Stimulated activated CD4-positive, alpha-beta T cell treated with anti-CD3 and anti-CD28 coated beads, Interleukin-1b, Interleukin-23, amount 100 ng/mL, for 4 hours (primary cell): ENCODE measurements at places on chromosomes 1 and 21.

- no peak for DNase-seq
These were observed 70.2 kb downstream of the NFIA start for GRCh38 chr1:61152469-61153105.

DNA sequence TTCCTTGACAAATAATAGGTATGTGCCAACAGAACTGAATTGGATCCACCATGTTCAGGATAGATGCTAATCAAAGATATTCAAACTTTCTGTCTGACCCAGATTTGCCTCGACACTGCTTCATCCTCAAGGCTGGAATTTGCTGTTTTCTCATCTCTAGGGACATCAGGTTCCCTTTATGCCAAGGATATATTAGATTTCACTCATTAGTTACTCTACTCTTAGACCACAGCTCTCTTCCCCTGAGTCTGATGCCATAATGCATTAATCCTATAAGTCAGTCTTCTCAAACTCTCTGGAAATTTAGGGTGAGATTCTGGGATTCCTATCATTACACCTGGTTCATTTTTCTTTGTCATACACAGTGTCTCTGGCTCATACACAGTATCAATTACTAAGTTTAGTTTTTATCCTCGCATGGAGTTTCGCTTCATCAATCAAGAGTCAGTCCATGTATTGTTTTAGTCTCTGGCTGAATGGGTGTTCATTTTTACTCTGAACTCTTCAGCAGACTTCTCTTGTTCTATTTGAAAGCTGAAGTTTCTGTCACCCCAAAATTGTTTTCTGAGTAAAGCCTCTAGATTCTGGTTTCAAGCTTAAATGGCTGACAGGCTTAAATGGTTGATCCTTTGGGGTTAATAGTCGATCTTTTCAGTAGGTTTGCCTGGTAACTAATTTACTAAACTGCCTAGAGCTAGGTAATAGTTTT lies 9.3 kb upstream of the DCAF6 start:
- no peak for DNase-seq

DNA sequence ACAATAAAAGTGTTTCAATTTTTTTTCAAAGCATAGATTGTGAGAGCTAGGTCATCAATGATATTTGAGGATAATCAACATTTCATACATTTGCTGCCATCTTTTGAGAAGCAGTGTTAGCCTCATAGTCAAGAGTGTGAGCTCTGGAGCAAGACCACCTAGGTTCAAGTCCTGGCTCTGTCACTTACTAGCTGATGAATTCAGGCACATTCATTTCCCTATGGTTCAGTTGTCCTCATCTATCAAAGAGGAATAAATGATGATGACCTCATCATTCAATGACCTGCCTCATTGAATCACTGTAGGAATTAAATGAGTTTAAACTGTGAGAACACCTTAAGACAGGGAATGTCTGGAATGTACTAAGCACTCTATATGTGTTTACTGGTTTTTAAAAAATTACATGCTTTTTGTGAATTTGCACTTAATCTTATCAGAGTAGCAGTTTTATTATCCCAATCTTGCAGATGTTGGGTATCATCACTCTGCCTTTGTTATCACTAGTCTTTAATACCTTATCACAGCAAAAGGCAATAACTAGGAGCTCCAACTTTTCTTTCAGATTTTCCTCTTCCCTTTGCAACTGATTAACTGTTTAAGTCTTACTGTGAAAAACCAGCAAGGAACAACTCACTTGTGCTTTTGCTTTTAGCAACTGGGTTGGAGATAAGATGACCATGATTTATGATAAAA lies 47.4 kb downstream of the SLC30A10 start:
- DNase-seq, result no peak

GRCh38 chr1:175744305-175744704 lies 910 bp upstream of the TNR start:
- no peak for DNase-seq

GRCh38 chr1:93235261-93235660 lies 54.7 kb downstream of the CCDC18 start:
- DNase-seq, result no peak
